Spinal cord (tissue), 10 donors: ENCODE measurements at places on chromosomes 1 and 21. TPM values are rescaled to one million over a fixed set of nuclear protein-coding genes. Genes with fewer than 3 reads are reported as not detected.

GRCh38 chr1:27296773-27297291, 25.1 kb upstream of the TMEM222 start:
- no peak overlapping the region for H3K4me3 ChIP-seq
- H3K27ac ChIP-seq, result no peak overlapping the region
- no peak for DNase-seq
- H3K4me1 ChIP-seq, result peaks cover 49% of the 10 kb centered on the region

- H3K4me3 ChIP-seq, result no peak overlapping the region
- H3K4me1 ChIP-seq, result peaks cover 8% of the 10 kb centered on the region
- no peaks in the 10 kb centered on the region for H3K36me3 ChIP-seq
- DNase-seq, result no peak
- H3K27me3 ChIP-seq, result no peaks in the 10 kb centered on the region
Measured at GRCh38 chr1:68178821-68179490, 53.4 kb downstream of the WLS start.

GRCh38 chr1:14142397-14143100, 442.6 kb downstream of the PRDM2 start:
- no peak overlapping the region for H3K27ac ChIP-seq
- no peaks in the 10 kb centered on the region for H3K36me3 ChIP-seq
- H3K4me1 ChIP-seq, result peaks cover 17% of the 10 kb centered on the region
- no peak overlapping the region for H3K4me3 ChIP-seq
- peak; percentile 84 for DNase-seq
- H3K27me3 ChIP-seq, result no peaks in the 10 kb centered on the region

DNA sequence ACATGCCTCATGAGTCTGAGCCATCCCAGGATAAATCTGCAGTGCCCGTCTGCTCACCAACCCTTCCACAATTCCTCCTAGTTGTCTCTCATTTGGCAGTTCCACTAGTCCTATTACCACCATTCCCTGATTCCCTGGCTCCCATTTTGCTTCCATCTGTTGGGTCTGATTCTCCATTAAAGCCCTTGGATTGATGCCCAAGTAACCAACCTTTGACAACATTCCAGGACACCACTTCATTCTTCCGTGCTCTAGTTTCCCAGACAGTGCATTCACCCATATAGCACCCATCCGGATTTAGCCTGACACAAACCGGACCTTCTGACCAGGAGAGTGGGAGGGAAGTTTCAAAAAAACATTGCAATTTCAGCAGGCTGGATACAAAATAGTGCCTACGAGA, 189.4 kb upstream of the PALMD start:
- no peaks in the 10 kb centered on the region for H3K27me3 ChIP-seq
- H3K27ac ChIP-seq, result no peak overlapping the region
- no peak for DNase-seq
- no peaks in the 10 kb centered on the region for H3K36me3 ChIP-seq
- no peaks in the 10 kb centered on the region for H3K4me1 ChIP-seq

GRCh38 chr21:42265231-42265812, 46.4 kb downstream of the ABCG1 start:
- peaks cover 46% of the 10 kb centered on the region for H3K4me1 ChIP-seq
- H3K4me3 ChIP-seq, result no peak overlapping the region
- peaks cover 6% of the 10 kb centered on the region for H3K36me3 ChIP-seq

DNA sequence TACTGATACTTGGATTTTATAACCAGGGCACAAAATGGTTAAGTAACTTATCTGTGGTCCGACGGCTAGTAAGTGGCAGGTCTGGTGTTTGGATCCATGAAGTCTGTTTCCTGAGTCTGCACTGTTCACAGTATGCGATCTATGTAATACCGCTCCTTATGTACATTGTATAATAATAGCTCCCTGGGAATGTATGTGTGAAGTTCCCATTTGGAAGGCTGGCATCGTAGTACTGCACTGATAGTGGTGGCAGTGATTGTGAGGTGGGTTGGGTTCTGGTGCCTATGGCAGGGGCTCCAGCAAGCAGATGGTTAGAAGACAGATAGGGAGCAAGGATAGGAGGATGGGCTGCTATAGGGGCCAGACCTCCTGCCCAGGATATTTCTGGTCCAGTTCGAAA, 25.3 kb downstream of the ITSN1 start:
- H3K4me3 ChIP-seq, result no peak overlapping the region
- no peaks in the 10 kb centered on the region for H3K36me3 ChIP-seq
- H3K27me3 ChIP-seq, result no peaks in the 10 kb centered on the region
- H3K27ac ChIP-seq, result no peak overlapping the region
- peaks cover 7% of the 10 kb centered on the region for H3K4me1 ChIP-seq
- no peak for DNase-seq

DNA sequence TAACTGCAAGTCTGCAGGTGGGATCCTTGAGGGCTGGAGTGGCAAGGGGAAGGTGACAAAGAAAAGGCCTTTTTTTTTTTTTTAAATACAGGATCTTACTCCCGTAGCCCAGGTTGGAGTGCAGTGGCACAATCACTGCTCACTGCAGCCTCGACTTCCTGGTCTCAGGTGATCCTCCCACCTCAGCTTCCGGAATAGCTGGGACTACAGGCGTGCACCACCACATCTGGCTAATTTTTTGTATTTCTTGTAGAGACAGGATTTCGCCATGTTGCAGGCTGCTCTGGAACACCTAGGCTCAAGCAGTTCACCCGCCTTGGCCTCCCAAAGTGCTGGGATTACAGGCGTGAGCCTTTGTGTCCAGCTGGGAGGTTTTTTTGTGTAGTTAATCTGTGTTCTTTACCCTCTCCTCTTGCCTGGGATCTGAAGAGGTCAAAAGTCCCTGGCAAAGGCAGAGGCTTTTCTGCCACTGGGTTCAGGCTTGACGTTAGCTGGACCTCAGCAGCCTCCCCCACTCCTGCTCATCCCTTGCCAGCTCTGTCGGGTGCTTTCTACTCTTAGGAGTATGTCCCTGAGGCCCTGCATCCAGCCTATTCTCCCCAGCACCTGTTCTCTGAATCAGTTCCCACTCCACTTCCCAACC, 5.2 kb downstream of the IL6R start:
- no peak overlapping the region for H3K27ac ChIP-seq
- no peaks in the 10 kb centered on the region for H3K36me3 ChIP-seq
- no peak overlapping the region for H3K4me3 ChIP-seq
- H3K4me1 ChIP-seq, result peaks cover 28% of the 10 kb centered on the region
- no peak for DNase-seq

DNA sequence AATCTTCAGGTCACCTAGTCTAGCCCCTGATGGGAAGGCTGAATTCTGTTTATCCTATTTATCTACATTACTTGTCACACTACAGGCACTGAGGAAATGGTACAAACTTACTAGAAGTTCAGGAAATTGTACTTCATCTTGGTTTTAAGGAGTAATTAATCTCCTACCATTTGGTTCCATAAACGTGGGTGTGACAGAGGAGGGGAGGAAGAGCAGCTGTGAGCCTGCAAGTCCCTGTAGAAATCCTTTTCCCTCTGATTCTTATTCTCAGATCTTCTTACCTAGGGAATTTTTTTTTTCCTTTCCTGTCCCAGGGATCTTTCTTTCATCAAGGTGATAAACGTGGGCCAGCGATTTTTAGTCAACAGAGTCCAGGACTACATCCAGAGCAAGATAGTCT, 14.1 kb downstream of the PFKFB2 start:
- no peaks in the 10 kb centered on the region for H3K4me1 ChIP-seq
- H3K4me3 ChIP-seq, result no peak overlapping the region
- no peak for DNase-seq
- no peaks in the 10 kb centered on the region for H3K27me3 ChIP-seq
- no peak overlapping the region for H3K27ac ChIP-seq

- no peaks in the 10 kb centered on the region for H3K4me1 ChIP-seq
- no peak overlapping the region for H3K4me3 ChIP-seq
- DNase-seq, result no peak
Measured at GRCh38 chr1:199759268-199759730, 268.2 kb upstream of the NR5A2 start.

GRCh38 chr21:44090325-44090724, 16.9 kb upstream of the PWP2 start:
- DNase-seq, result no peak
- H3K27me3 ChIP-seq, result no peaks in the 10 kb centered on the region
- peaks cover 78% of the 10 kb centered on the region for H3K36me3 ChIP-seq
- H3K4me3 ChIP-seq, result no peak overlapping the region

- H3K4me1 ChIP-seq, result no peaks in the 10 kb centered on the region
- H3K27ac ChIP-seq, result no peak overlapping the region
- DNase-seq, result peak; percentile 48
Measured at GRCh38 chr1:59506952-59507351, 210.1 kb downstream of the FGGY start.

GRCh38 chr1:221697923-221698425, 43.9 kb downstream of the DUSP10 start:
- no peaks in the 10 kb centered on the region for H3K4me1 ChIP-seq
- no peaks in the 10 kb centered on the region for H3K36me3 ChIP-seq
- H3K4me3 ChIP-seq, result no peak overlapping the region
- DNase-seq, result no peak

DNA sequence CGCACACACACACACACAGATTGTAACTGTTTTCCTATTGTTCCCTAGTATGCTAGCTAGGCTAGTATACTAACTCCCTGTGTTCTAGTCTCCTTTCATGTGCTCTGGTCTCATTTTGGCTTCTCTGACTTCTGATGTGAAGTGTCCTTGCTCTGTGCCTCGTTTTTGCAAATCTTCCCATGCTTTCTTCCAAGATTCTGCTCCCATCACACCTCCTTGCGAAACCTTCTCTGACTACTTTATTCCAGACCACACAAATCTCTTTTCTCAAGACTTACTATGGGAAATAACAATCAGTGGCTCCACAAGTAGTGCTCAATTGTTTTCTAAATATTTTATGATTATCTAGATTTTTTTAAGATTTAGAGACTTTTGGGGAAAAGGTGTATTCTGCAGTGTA, 10.3 kb downstream of the PRRX1 start:
- DNase-seq, result no peak
- H3K27ac ChIP-seq, result no peak overlapping the region
- no peak overlapping the region for H3K4me3 ChIP-seq
- H3K36me3 ChIP-seq, result no peaks in the 10 kb centered on the region
- H3K4me1 ChIP-seq, result peaks cover 4% of the 10 kb centered on the region

DNA sequence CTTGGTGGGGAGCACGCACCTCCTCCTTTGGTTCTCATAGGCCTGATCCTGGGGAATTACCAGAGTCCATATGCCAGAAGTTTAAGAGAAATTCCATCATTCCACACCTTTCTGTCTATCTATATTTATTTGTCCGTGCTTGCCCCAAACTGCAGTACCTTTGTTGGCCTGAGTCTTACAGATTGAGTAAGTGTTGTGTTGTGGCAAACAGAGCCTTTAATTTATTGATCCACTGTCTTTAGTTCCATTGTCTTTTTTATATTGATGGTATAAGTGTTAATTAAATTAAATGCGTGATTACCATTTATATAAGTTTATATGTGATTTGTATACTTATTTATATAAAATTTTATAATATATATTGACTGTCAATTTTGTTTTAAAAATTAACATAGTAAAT, 4.9 kb downstream of the SH3BGR start:
- H3K36me3 ChIP-seq, result no peaks in the 10 kb centered on the region
- no peak for DNase-seq
- no peak overlapping the region for H3K27ac ChIP-seq
- H3K4me3 ChIP-seq, result no peak overlapping the region

- peaks cover 34% of the 10 kb centered on the region for H3K36me3 ChIP-seq
- H3K4me1 ChIP-seq, result peaks cover 34% of the 10 kb centered on the region
- H3K27me3 ChIP-seq, result no peaks in the 10 kb centered on the region
- no peak overlapping the region for H3K4me3 ChIP-seq
- no peak for DNase-seq
- H3K27ac ChIP-seq, result peak overlapping the region; percentile 86
Measured at GRCh38 chr1:11187931-11188330, 1.2 kb upstream of the ANGPTL7 start.

- no peaks in the 10 kb centered on the region for H3K27me3 ChIP-seq
- H3K27ac ChIP-seq, result no peak overlapping the region
- no peak overlapping the region for H3K4me3 ChIP-seq
- H3K36me3 ChIP-seq, result no peaks in the 10 kb centered on the region
- no peak for DNase-seq
- H3K4me1 ChIP-seq, result peaks cover 10% of the 10 kb centered on the region
Measured at GRCh38 chr1:29991025-29991424, 732.4 kb downstream of the MATN1 start.

- no peak overlapping the region for H3K4me3 ChIP-seq
- DNase-seq, result no peak
- H3K27ac ChIP-seq, result no peak overlapping the region
- H3K36me3 ChIP-seq, result no peaks in the 10 kb centered on the region
- H3K4me1 ChIP-seq, result peaks cover 5% of the 10 kb centered on the region
Measured at GRCh38 chr1:23618586-23619083, 59.3 kb upstream of the ID3 start.

- H3K4me1 ChIP-seq, result peaks cover 48% of the 10 kb centered on the region
- no peak overlapping the region for H3K4me3 ChIP-seq
- peaks cover 61% of the 10 kb centered on the region for H3K36me3 ChIP-seq
- no peak for DNase-seq
Measured at GRCh38 chr1:35565742-35566133, 7.4 kb upstream of the TFAP2E start.

- no peak overlapping the region for H3K4me3 ChIP-seq
- H3K4me1 ChIP-seq, result peaks cover 7% of the 10 kb centered on the region
- no peaks in the 10 kb centered on the region for H3K27me3 ChIP-seq
- H3K36me3 ChIP-seq, result no peaks in the 10 kb centered on the region
- peak overlapping the region; percentile 30 for H3K27ac ChIP-seq
- no peak for DNase-seq
Measured at GRCh38 chr1:91761295-91761721, 124.6 kb downstream of the TGFBR3 start.

DNA sequence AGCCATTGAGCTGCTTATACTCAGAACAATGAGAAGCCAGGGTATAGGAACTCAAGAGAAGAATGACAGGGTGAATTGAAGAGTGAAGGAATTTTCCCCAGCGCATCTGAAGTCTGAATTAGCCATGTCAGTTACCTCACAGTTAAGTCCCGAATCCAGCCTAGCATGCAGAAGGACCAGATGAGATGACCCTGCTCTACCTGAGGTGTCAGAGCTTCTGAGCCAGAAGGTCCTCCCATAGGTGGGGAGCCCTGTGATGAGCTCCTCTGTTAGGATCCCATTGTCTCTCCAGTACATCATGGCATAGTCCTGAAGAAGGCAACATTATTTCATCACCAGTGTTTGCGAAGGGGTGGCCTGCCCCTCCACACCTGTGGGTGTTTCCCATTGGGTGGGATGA, 68.2 kb downstream of the OVGP1 start:
- H3K4me3 ChIP-seq, result no peak overlapping the region
- no peaks in the 10 kb centered on the region for H3K27me3 ChIP-seq
- no peaks in the 10 kb centered on the region for H3K4me1 ChIP-seq
- no peak overlapping the region for H3K27ac ChIP-seq
- H3K36me3 ChIP-seq, result no peaks in the 10 kb centered on the region
- no peak for DNase-seq

Gene HLX
- total RNA-seq, result 4.1 TPM

Gene TSPAN2
- 8.9 TPM for total RNA-seq

Gene LCA5L
- total RNA-seq, result 4.3 TPM

Gene YARS1
- 54.3 TPM for total RNA-seq

Gene RGL1
- total RNA-seq, result 50.7 TPM

Gene LEFTY2
- total RNA-seq, result 0.44 TPM

Gene CFAP57
- 6.9 TPM for total RNA-seq

Gene VTCN1
- 0.33 TPM for total RNA-seq

Gene IL24
- total RNA-seq, result not detected

Gene SIM2
- total RNA-seq, result 0.06 TPM

Gene WASF2
- 24.3 TPM for total RNA-seq

Gene CYP4X1
- 33.3 TPM for total RNA-seq

Gene SLC45A1
- 3.3 TPM for total RNA-seq
